ENCODE measurements at places on chromosomes 16 and 17.

DNA sequence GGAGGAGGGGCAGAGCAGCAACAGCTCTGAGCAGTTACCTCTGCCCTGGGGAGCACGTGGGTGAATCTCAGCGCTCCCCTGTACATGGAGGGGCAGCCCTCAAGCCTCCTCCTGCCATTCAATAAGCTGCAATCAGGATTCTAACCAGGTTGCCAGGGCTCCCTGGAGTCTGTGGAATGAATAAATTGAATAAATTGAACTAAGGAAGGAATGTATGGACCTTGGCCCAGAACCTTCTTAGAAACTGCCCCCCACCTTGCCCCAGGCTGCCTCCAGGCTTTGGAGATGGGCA, 1.6 kb upstream of the CDH16 start:
- DNase-seq: no peak

- DNase-seq: no peak
Observed at GRCh38 chr17:28247671-28248555, 71.1 kb upstream of the TMEM97 start.

DNA sequence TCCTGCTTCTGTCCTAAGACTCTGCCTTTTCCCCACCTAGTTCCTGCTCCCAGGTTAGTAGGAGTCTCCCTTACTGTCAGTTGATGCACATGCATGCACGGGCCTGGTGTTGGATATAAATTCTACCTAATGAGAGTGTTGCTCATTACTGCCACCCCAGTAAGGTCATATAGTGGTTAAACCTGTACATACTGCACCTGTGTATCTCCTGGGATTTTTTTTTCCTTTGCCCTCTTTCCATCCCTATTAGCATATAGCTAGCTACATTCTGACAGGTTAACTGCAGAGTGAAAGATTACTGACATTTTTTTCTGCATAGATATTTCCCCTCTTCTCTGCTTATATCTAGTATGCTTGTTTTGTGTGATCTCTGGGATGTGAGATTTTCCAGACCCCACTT, 201.5 kb upstream of the PIRT start:
- DNase-seq: no peak

GRCh38 chr17:40293363-40293762, 5.7 kb downstream of the CDC6 start:
- DNase-seq: no peak

DNA sequence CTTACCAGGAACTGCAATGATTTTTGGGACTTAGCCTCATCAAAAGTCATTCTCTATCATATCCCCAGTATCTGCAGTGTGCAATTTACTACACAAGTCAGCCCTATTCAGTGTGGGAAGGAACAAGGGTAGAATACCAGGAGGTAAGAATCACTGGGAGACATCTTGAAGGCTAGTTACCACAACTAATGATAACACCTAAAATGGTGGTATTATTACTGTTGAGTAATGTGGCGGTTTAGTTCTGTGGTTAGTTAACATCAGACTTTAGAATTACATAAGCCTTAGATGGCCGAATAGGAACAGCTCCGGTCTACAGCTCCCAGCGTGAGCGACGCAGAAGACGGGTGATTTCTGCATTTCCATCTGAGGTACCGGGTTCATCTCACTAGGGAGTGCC, 567.9 kb upstream of the CDH11 start:
- DNase-seq: no peak

- DNase-seq: no peak
Observed at GRCh38 chr16:2597560-2597902, 59.7 kb downstream of the PDPK1 start.

DNA sequence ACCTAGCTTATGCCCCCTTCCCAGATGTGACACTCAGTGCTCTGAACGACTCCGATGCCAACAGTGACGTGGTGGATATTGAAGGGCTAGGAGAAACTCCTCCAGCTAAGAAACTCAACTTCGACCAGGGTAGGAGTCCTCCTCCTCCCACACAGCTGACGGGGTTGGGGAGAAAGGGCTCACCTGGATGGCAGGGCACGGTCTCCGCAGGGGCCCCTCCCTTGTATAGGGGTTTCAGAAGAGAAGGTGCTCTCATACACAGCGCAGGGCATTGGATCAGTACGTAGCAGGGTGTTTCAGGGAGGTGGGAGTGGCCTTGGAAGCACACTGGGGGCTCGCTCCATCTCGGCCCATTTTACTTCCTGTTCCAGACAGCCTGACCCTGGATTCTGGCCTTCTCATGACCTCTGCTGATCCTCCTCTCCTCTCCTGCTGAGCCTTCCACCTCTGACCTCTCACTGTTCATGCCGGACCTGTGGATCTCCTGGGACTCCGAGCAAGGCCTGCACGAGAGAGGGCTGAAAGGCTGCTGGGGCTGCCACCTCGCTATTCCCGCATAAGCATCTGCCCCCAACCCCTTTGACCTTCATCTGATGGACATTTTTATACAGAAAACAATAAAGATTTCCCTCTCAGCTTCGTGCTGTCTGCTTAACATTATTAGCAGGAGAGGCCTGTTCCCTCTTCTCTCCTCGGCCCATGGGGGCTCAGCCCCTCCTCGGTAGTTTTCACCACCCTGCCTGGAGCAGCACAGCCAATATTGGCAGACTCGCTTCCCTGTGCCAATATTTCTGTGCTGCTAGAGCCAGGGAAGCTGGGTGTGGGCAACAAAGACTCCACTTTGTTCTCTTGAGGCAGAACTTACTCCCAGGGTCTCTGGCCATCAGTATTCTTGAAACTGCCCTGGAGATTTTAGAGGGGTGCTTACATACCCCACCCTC, 4.7 kb downstream of the RNASEK start:
- no peak for DNase-seq

GRCh38 chr17:21165922-21166594, 39.3 kb downstream of the DHRS7B start:
- no peak for DNase-seq

GRCh38 chr17:65147955-65148354, 10.8 kb downstream of the RGS9 start:
- DNase-seq: no peak

DNA sequence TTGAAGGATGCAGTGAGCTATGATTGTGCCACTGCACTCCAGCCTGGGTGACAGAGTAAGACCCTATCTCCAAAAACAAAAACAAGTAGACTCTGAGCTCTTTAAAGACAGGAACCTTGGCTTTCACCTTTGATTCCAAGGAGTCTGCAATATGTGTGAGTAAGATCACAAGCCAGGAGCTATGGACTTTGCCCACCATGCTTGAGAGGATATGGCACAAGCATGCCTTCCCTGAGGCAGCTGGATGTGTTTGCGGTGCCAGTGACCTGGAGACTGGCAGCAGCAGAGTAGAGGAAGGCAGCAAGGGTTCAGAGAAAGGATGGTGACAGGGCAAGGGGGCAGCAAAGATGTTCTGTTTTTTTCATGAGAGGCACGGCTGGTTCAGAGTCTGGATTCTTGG, 14.5 kb upstream of the PRKCA start:
- no peak for DNase-seq

- DNase-seq: no peak
Observed at GRCh38 chr17:32104158-32104557, 38.1 kb upstream of the RHOT1 start.

GRCh38 chr17:62086737-62087136, 21.7 kb upstream of the MED13 start:
- DNase-seq: no peak

DNA sequence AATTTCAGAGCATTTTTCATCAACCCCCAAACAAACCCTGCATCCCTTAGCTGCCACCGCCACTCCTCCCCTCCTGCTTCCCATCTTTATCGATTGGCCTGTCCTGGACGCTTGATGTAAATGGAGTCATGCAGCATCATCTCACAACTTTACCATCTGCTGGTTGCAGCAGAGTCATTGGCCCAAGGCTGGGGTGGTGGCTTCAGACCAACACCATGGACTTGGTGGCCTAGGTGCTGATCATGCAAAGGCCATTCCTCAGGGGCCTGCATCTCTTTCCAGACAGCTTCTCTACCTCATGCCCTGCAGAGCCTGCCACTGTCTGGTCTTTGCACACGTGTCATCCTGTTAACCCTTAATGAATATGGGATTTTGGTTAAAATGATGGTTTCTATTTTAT, 73.4 kb downstream of the MPRIP start:
- no peak for DNase-seq

GRCh38 chr17:55446581-55447205, 25.1 kb upstream of the MMD start:
- DNase-seq: peak; percentile 31

- no peak for DNase-seq
Observed at GRCh38 chr17:41223821-41224220, 2.6 kb upstream of the KRTAP9-2 start.

DNA sequence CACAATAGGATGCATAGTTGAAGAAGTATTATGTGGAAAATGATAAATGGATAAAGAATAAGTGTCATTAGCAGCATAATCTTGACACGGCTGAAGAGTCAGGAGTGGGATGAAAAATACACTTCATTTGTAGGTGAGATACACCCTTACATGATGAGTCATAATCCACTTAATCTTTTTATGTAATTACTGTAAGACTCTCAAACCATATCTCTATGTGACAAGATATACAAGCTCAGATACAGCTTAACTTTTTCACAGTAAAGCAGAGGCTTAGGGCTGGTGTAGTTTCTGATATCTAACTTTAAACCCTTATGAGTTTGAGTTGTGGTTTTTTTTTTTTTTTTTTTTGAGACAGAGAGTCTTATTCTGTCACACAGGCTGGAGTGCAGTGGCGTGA, 101.2 kb downstream of the FTO start:
- DNase-seq: no peak

DNA sequence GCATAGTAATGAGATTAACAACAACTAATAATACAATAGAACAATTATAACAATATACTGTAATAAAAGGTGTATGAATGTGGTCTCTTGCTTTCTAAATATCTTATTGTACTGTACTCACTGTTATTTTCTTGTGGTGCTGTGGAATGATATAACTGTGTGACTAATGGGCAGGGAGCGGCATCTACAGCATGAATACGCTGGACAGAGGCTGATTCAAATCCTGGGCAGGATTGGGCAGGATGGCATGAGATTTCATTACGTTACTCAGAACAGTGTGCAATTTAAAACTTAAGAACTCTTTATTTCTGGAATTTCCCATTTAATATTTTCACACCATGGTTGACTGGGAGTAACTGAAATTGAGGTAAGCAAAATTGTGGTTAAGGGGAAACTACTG, 1239.8 kb upstream of the GOT2 start:
- no peak for DNase-seq

- no peak for DNase-seq
Observed at GRCh38 chr17:5798094-5798493, 213.8 kb upstream of the NLRP1 start.

GRCh38 chr17:35612924-35613521, 25.9 kb downstream of the AP2B1 start:
- DNase-seq: no peak

DNA sequence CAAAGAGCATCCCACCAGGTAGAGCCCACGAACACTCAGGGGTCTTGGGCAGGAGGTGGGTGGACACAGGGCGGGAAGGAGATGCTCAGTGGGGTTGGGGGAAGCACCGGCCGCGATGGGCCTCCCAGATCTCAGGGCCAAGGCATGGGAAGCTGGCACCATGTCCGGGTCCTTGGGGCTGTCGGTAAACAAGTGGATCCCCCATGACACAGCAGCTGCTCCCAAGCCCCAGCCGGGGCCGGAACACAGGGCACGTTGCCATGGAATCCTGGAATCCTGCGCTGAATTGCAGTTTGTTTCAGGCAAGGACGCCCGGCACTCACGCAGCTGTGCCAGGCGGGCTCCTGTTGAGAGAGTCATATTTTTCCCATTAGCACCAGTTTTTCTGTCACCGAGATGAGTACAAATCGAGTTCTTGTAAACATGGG, 23.0 kb upstream of the CHMP6 start:
- no peak for DNase-seq

DNA sequence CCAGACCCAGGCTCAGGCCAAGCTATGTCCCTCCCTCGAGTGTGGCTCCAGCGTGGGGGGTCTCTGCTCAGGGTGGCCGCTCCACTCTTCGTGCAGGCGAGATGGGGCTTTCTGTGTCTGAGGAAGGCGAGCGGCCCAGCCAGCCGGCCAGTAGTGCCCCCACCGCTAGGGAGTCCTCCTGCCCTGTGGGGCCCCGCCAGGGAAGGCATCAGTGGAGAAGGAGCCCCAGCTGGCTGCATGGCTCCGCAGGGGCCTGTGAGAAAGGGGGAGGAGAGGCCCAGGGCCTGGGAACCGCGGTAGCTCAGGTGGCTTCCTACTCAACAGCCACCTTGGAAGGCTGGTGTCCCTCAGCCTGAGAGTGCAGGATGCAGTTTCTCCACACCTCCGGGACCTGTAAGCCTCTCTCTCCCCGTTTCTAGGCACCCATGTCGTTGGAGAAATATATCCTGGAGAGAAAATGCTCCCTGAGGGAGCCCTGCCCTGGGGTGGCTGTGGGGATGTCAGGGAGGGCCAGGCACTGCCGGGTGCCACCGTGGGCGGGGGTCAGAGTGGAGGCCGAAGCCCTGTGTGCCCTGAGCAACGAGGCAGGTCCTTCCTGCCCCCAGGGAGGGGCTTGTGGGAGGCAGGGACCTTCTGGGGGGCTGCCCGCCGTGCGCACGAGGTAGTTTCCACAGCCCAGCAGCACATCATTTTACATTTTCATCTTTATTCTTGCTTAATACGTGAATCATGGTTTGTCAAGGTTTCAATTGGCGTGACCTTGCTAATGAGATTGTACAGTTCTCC, 3.3 kb downstream of the PIGQ start:
- DNase-seq: no peak

DNA sequence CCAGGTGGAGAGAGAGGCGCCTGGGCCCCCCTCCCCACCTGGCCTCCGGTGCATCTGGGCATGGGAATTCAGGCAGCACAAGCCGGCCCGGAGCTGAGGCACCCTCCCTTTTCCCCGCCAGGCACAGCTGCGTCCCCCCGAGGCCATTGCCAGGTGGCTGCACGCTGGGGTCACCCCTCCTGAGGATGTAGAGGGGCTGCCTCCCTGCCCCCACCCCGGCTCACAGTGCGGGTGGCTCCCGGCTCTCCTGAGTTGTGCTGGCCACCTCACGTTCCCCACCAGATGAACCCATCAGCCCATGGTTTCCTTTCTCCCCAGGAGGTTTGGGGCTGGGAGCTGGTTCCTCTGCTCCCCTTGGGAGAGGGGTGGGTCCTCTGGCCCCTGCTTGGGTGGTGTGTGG, 12.6 kb downstream of the CACNA1H start:
- no peak for DNase-seq

DNA sequence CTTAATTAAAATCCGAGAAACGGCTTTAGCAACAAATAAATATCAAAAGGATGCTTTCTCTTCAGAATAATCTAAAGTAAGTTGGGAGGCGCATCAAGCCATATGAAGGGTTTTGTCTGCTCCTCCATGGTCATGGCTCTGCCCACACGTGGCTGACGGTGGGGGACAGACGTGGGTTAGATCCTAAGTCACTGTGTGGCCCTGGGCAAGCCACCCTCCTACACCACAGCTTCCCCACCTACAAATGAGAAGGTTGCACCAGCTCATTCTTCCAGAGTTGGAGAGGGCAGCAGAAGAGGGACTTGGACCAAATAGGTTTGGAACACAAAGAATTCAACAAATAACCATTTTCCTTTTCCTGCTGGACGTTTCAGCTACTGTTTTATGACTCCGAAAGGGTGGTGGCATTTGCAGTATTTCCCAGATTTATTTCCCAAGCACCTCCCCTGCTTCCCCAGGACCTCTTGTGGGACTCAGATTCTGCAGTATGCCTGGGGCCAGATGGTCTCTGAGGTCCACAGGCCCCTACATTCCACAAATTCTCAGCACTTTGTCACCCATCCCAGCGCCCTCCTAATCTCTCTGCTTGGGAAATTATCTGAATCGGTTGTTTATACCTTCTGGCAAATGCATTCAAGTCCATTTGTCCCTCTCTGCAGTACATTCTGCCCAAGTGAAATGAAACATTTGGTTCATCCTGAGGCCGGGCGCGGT, 17.8 kb downstream of the LRRC75A start:
- DNase-seq: no peak
